Stimulated activated CD4-positive, alpha-beta T cell treated with anti-CD3 and anti-CD28 coated beads, Interleukin-15, amount 100 ng/mL, for 1 hour (primary cell): ENCODE measurements at places on chromosomes 1 and 21.

- no peak for DNase-seq
Observed at GRCh38 chr21:40846103-40846502, 855 bp downstream of the DSCAM start.

DNA sequence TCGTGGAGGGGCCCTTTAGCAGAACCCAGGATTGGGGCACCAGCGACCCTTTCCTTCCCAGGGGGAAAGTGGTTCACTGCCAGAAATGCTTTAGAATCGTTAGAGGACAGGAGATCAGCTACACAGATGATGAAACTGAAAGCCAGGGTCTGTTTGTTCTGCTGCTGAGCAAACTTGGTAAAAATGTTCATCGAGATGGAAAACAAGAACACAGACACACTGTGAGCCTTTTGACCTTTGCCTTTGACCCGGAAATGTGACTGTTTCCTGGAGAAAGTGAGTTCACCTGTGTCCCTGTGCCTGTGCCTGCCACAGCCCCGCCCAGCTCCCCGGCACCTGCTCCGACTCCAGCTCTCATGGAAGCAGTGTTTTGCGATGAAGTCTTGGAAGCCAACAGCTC lies 234.3 kb downstream of the CAMTA1 start:
- no peak for DNase-seq

GRCh38 chr1:62875676-62876075 lies 91.7 kb downstream of the ATG4C start:
- DNase-seq = no peak

DNA sequence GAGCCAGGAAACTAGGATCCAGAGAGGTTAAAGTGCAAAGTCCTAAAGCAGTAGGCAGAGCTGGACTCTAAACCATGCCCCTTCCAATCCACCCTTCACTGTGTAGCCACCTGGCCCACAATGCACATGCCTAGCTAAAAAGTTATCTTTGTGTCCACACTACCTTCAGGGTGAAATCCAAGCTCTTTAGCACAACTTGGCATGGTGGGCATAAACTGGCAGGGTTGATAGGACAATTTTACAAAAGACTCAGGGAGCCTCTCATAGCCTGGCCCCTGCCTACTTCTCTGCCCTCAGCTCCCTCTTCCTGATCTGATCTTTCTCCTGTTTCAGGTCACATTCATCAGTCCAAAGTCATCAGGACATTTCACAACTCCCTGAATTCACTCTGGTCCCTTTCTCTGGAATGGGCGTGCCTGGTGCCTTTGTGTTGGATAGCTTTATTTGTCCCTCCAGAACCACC lies 513.9 kb downstream of the OMA1 start:
- DNase-seq = no peak

DNA sequence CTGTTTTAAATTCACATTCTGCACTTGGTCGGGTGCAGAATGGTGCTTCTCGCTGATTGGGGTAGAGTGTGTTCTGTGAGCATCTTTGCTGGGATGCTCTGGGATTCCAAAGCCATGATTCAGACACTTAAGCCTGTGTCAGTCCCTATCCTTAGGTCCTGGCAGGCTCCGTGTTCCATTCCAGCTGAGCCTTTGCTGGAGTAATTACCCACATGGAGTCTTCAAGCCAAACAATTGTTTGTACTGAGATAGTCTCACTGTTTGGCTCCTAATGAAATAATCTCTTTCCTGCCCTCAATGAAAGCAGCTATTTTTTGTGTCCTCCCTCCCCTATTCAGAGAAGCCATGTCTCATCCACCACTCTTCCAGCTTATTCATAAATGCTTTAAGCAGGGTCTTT lies 18.7 kb downstream of the SMAP2 start:
- no peak for DNase-seq

DNA sequence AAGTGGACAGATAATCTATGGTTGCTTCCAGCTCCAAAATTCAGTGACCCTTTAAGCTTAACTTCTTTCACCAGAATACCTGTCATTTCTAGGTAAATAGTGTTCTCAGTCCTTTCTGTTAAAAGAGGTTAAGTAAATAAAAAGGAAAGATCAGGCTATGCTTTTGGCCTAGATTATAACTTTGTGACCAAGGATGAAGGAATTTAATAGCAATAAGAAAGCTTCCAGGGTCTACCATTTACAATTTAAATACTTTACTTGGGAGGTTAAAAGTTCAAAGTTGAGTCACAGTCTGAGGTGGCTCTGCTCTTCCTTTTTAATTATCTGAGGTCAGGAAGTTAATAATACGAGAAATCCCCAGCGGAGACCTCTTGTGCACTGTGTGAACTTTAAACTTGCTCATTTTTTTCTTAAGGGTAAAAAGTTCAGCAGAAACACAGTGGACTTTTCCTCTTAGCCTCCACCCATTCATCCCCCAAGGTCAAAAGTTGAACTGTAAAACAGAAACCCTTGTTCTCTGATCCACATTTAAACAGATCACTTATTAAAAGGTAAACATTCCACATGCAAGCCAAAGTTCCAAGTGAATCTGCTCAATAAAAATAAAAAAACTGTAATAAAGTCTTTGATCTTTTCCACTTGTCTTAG lies 187.1 kb downstream of the NRIP1 start:
- no peak for DNase-seq

DNA sequence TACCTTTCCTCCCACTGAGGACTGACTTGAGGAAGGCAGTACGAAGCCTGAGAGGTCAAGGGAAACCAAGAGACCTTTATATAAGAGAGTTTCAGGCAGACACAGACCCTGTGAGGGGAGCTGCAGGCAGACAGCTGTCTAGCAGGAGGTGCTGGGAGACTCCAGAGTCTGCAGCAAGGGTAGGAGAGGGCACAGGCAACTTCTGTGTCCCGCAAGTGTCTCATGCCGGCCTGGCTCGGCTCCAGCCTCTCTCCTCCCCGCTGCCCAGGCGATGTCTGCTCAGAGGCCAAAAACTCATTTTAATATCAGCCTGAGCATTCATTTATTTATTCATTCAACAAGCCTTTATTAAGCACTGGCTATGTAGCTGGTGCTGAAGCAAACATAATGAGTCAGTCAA lies 83.0 kb downstream of the KIRREL1 start:
- no peak for DNase-seq

DNA sequence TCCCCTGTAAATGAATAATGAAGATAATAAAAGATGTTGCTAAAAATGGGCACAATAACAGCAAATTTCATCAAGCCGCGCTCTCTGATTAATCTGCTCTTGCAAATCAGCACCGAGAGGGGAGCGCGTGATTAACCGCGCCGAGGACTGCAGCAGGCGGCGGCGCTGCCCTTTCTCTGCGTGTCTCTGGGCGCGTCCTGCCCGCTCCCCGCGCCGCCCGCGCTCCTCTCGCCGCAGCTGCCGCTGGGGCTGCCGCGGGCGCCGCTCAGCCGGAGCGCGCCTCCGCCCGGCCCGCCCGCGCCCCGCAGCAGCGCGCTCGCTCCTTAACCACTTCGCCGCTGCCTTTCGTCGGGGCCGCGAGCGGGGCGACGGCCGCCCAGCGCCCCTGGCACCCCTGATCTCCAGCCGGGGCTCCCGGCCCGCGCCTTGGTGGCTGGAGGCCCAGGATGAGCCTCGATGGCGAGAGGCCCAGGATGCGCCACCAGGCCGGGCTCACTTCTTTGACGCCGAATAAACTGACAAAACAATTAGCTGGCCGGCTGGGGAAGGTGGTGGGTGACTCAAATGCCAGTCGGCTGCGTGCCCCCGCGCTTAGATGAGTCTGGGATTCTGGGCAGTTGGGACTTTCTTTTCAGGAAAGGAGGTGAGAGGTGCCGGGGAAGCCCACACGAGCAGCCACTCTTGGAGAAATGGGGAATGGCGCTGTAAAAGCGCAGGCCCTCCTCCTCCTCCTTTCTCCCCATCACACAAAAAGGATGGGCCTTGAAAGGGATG lies 221.4 kb upstream of the PKN2 start:
- no peak for DNase-seq

- DNase-seq = no peak
Observed at GRCh38 chr1:221187174-221187573, 307.9 kb downstream of the HLX start.

- DNase-seq = no peak
Observed at GRCh38 chr1:33000427-33001026, 35.9 kb upstream of the RNF19B start.

DNA sequence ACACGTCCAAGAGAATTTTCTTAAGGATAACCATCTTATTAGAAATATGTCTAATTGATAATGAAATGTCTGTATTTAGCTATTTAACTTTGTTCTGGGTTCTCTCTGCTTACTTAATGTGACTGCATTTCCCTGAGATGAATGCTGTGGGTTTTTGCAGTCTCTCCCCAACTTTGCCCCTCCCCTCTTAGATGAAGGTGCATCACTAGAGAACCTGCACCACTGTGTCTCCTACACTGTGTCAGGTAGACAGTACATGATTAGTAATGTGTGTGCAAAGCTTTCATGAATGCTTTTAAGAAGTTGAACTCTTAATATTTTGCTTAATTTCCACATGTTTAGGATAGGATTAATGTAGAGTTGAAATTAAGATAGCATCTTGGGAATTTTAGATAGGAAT lies 51.7 kb downstream of the LRRC8D start:
- DNase-seq = no peak

- no peak for DNase-seq
Observed at GRCh38 chr1:193417945-193418744, 231.7 kb upstream of the B3GALT2 start.

DNA sequence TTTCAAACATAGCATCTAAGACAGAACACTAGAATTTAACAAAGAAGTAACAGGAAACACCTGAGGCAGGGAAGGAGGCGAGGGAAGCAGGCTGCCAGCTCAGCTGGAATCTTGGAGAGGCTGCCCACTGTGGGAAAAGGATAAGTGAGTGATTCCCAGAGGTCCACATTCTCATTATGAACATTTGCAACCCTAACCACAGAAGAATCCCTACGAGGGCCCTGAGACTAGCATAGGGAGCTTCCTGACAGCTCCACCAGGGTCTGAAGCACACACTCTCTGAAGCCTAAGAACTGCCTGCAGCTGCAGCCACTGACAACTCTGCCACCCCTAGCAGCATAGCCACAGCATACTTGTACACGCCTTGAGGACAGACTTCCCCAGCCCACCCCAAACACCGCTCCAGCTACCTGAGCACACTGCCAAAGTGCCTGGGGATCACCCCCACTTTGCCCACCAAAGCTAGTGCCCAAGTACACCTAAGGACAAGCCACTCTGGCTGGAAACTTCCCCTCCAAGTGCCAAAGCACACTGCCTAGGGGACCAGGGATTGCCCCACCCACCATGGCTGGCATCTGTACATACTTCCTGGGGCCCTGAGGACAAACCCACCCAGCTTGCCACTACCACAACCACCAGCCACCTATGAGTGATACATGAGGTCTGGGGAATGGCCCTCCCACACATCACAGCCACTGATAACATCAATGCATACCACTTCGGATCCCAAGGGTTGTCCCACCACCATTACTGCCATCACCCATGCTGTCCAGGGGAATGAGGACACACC lies 76.6 kb upstream of the GUCA2A start:
- DNase-seq = no peak

- no peak for DNase-seq
Observed at GRCh38 chr21:28893687-28894086, 99.0 kb downstream of the LTN1 start.

- no peak for DNase-seq
Observed at GRCh38 chr1:54013393-54014008, 4.5 kb downstream of the LDLRAD1 start.

GRCh38 chr1:173477286-173478093 lies at the start of gene PRDX6:
PRDX6 (plus strand) TSS chr1:173477335; CDS start chr1:173477398, 63 bp downstream.
- DNase-seq = no peak

- no peak for DNase-seq
Observed at GRCh38 chr1:107777664-107778047, 187.3 kb downstream of the VAV3 start.

DNA sequence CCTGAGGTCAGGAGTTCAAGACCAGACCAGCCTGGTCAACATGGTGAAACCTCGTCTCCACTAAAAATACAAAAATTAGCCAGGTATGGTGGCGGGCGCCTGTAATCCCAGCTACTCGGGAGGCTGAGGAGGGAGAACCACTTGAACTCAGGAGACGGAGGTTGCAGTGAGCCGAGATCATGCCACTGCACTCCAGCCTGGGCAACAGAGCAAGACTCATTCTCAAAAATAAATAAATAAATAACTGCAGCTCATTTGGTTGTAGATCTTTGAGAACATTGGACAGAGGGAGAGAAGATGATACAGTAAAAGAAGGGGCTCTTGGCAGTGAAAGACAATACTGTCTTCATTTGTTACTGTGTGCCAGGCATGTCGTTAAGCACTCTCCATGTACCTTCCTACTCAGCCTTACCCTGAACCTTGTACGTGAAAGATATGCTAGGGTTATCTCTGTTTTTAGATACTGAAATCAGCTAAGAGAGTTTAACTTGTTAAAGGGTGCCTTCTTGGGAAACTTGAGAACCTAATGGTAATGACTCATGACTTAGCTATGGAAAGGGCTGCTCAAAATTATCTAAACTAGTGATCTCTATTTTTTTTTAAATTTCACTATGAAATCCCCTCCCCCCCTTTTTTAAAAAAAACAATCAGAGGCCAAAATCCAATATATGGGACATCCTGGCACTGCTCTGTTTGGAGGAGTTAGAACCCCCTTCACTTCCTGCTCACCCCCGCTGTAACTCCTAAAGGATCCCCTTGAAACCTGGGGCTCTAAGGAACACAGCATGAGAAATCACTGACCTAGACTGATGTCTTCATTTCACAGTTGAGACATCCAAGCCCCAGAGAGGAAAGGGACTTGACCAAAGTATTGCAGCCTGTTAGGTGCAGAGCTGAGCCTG lies 6.8 kb upstream of the KPNA6 start:
- DNase-seq = no peak

GRCh38 chr1:248751142-248751541 lies 4.4 kb downstream of the LYPD8 start:
- DNase-seq = no peak

DNA sequence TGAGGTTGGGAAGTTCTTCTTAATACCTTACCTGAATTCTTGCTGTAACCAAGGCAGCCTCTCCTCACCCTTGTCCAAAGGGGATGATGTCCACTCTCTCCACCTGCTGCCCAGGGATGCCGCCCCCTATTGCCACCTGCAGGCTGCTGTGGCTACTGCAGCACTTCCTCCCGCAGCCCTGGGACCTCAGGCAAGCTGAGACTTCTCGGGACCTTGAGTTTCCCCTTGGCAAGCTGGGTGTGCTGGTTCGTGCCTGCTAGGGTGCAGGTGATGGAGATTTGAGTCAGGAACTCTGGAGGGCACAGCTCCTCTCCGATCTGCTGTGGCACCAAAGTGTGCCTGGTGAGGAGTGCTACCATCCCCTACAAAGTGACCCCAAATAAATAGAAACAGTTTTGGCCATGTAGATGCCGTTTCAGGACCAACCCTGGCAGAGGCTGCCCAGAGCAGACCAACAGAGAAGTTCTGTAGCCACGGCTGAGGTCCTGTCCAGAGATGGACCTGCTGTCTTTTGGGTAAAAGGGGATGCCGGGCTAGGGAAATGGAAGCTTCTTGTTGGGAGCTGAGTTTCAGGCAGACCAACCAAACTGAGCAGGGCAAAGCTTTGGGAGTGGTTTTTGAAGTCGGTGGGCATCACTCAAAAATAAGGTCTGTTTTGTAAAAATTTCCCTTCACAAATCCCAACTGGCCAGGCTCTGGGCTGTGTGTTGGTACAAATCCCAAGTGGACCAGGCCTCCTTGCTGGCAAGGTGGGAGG lies 31.7 kb downstream of the RUNX3 start:
- DNase-seq = no peak
